ENCODE measurements at places on chromosomes 1 and 21.

DNA sequence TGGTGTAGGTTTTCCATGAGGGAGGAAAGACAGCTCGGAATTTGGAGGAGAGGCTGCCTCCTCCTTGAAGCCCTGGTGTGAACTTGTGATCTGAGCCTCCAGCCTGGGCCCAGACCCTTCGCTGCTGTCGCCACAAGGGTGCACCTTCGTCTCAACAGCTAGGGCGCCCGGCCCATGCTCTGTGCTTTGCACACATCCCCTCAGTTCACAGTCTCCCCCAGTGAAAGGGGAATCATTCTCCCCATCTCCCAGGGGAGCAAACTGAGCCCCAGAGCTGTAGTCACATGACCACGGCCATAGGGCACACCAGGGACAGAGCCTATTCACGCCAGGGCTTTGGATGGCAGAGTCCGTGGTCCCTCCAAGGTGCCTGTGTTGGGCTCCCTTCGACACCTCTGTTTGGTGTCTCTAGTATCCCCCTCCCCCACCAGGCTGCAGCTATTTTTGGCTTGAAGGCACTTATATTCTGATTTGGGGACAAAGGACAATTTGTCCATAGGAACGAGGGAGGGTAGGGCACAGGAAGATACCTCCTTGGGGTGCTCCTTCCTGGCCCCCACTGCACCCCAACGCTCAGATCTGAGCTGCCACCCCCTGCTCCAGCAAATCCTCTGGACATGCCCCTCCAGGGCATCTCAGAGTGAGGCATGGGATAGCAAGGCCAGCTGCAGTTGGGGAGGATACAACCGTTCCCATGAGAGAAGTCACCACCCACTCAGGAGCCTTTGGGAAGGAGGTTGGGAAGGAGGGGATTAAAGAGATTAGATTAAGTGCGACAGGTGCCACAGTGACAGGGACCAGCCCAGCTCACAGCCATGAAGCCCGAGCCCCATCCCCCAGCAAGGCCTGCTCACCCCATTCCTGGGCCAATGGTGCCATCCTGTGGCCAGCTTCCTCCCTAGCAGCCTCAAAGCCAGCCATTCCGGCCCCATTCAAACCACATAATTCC is 15.7 kb downstream of the MATN1 start:
- no peak for DNase-seq

- no peak for DNase-seq
These were observed 678.0 kb upstream of the USP24 start for GRCh38 chr1:55893155-55893554.

DNA sequence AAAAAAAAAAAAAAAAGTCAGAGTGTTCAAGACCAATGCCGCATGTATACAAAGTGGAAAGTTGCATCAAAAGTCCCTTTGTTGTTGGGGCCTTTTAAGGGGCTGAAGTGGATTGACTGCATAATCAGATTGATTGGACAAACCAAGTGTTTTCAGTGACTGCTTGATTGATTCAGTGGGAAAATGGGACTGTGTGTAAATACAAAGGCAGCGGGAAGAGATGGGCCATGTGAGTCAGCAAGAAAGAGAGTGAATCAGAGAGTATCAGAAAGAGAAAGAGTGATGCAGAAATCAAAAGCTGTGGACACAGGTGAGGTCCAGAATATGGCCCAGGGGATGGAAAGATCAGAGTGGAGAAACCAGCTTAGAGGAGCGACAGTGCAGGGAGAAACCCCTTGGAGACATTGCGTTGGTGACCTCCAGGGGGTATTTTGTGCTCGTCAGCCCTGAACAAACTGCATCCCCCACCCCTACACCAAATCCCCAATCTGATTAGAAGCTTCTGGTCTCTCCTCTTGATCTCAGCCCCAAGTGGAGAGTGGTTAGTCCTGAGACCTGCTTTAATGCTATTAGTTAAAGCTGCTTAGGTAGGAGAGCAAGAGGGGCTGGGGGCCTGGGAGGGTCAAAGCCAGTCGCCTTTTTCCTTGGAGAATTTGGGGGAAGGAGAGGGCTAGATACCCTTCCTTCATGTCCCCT is 5.1 kb upstream of the ETV3L start:
- no peak for DNase-seq

- no peak for DNase-seq
These were observed 6.2 kb upstream of the ASPM start for GRCh38 chr1:197152662-197153061.

DNA sequence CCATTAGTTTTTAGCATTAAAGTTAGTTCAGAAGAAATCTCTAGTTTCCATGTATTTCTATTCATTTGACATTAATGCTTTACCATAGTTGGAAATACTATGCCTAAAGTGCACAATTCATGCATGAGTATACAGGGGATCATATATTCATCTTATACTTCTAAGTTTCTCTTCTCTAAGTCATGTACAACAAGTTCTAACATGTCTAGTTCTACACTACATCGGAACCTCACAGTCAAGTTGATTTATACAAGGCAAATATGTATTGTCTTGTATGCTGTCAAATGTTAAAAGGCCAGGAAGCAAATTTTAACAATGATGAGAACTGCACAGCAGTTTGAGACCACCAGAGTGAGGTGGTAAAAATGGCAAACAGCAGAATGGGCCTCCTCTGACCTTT is 22.9 kb upstream of the MOB3C start:
- DNase-seq: no peak

Data from stimulated activated CD4-positive, alpha-beta T cell treated with anti-CD3 and anti-CD28 coated beads, TNF-alpha, amount 100 ng/mL, for 4 hours (primary cell).